Activated CD8-positive, alpha-beta T cell treated with anti-CD3 and anti-CD28 coated beads for 36 hours (primary cell): ENCODE measurements at places on chromosomes 1 and 21. TPM values are rescaled to one million over a fixed set of nuclear protein-coding genes. Genes with fewer than 3 reads are reported as not detected.

DNA sequence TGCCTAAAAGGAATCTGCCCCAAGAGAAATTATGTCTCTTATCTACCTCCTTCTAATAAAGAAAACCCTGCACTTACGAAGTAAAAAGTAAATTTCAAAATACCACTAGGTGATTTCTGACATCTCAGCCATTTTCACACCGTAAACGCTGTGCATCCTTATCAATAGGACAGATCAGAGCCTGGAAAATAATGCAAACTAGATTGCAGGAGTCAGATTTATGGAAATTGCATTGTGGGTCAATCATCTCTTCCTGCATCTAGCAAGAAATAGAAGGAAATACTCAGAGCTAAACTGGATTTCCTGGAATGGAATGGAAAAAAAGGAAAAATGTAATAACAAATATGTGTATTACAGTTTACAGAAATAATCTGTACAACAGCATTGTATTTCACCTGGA lies 114.3 kb upstream of the PLPPR4 start:
- no peak for DNase-seq

- no peak for DNase-seq
Measured at GRCh38 chr1:42658877-42659337, 684 bp downstream of the PPIH start.

DNA sequence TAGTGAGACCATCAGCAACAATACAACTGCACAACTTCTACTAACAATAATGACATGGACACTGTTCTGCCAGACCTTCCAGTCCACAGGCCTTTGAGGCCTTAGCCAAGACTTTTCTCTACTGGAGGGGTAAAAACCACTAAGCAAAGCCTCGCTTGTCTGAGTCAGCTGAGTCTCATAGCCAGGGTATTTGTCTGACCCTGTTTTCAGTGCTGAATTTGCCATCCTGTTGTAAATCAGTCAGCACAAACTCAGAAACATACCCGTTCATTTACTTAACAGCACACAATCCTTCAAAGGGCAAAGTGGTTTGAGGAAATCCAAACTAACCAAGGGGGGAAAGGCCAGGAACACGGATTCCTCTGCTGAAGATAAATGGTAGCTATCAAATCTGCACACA lies 537.8 kb downstream of the SMYD3 start:
- no peak for DNase-seq

The ZNF683 gene
- total RNA-seq = 1.3 TPM

The RHD gene
- not detected for total RNA-seq

The HEYL gene
- 0.07 TPM for total RNA-seq

The RAB25 gene
- 0.63 TPM for total RNA-seq
